ENCODE measurements at places on chromosomes 2 and 18. TPM values are rescaled to one million over a fixed set of nuclear protein-coding genes. Genes with fewer than 3 reads are reported as not detected.
A peak's percentile ranks its signal among the peaks of the same experiment; 100 is the strongest.

DNA sequence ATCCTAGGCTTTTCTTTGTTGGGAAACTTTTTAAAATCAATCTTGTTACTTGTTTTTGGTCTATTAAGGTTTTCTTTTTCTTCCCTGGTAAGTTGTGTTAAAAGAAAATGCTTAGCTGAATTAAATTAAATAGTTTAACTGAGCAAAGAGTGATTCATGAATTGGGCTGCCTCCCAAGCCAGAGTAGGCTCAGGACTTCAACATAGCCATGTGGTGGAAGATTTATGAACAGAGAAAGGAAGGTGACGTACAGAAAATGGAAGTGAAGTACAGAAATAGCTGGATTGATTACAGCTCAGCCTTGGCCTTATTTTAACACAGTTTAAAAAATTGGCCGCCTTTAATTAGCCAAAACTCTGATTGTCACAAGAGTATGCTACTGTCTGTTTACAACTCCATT, 27.9 kb upstream of the GALNT5 start:
- no peaks in the 10 kb centered on the region for H3K36me3 ChIP-seq
- DNase-seq: no peak
- H3K27ac ChIP-seq: no peak overlapping the region
- H3K4me1 ChIP-seq: no peaks in the 10 kb centered on the region
- no peaks in the 10 kb centered on the region for H3K27me3 ChIP-seq

DNA sequence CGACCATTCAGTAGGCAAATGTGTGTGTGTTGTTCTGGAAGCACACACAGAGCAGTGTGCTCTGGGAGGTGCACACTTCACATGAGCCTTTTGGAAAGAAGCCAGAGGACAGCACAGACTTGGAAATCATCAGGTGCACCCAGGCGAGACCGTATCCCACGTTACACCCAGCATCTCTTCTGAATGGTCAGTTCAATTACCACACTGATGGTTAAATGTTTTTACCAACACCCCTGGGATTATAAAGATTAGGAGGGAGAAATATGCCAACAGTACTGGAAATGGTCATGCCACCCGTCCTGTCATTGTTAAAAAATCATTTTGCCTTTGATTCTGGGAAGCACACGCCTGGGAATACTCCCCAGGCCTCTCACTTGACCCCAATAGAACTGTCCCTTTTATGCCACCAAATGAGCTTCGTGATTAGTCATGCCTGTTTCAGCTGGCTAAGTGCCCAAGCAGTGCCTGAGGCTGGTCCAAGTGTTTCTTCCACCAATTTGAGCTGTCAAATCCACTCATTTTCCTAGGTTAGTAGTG, 183.7 kb downstream of the NRP2 start:
- H3K4me1 ChIP-seq: no peaks in the 10 kb centered on the region
- no peak overlapping the region for H3K27ac ChIP-seq
- no peak overlapping the region for H3K4me3 ChIP-seq
- DNase-seq: peak; percentile 12
- H3K27me3 ChIP-seq: peaks cover 10% of the 10 kb centered on the region

DNA sequence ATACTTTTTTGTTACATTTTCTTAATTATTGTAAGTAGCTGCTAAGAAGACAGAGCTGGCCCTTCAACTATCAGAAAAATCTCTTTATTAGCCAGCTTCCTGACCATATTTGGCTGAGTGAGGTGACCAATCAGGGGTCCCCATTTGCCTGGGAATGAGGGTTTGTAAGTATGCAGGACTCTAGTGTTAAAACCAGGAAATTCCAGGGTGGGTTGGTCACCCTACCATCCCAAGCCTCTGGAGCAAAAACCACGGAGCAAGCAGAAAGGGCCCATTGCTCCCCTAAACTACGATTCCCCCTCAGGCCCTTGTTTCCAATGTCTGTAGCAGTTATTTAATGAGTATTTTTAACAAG, 165.6 kb upstream of the NCKAP5 start:
- no peak overlapping the region for H3K4me3 ChIP-seq
- peaks cover 3% of the 10 kb centered on the region for H3K4me1 ChIP-seq
- H3K27ac ChIP-seq: no peak overlapping the region
- no peak for DNase-seq
- no peaks in the 10 kb centered on the region for H3K36me3 ChIP-seq

DNA sequence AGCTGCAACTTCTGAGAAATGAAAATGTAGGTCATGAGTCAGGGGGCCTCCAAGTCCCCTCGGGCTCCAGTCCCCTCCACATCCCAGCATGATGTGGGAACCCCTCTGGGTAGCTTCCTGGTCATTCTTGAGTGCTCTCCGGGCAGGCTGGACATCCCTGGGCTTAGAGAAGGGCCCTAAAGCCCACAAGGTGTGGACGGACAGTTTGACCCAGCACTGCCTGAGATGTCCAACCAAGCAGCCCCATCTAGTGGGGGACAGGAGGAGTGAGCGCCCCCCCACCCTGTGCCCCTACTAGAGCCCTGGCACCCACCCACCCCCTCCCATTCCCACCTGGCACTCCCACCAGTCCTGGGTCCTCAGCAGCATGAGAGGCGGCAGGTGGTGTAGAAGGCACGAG, 46.0 kb downstream of the CYP27C1 start:
- H3K36me3 ChIP-seq: no peaks in the 10 kb centered on the region
- H3K27ac ChIP-seq: no peak overlapping the region
- no peak overlapping the region for H3K4me3 ChIP-seq
- DNase-seq: no peak
- H3K4me1 ChIP-seq: no peaks in the 10 kb centered on the region
- H3K27me3 ChIP-seq: no peaks in the 10 kb centered on the region

GRCh38 chr2:50958504-50958903, 73.4 kb downstream of the NRXN1 start:
- no peaks in the 10 kb centered on the region for H3K36me3 ChIP-seq
- DNase-seq: no peak
- no peaks in the 10 kb centered on the region for H3K4me1 ChIP-seq
- no peaks in the 10 kb centered on the region for H3K27me3 ChIP-seq
- H3K4me3 ChIP-seq: no peak overlapping the region
- H3K27ac ChIP-seq: no peak overlapping the region

GRCh38 chr18:73880387-73880786, 267.2 kb downstream of the FBXO15 start:
- DNase-seq: no peak
- no peak overlapping the region for H3K4me3 ChIP-seq
- H3K4me1 ChIP-seq: no peaks in the 10 kb centered on the region
- H3K27ac ChIP-seq: no peak overlapping the region
- no peaks in the 10 kb centered on the region for H3K36me3 ChIP-seq

- no peaks in the 10 kb centered on the region for H3K27me3 ChIP-seq
- no peak for DNase-seq
- no peaks in the 10 kb centered on the region for H3K4me1 ChIP-seq
Measured at GRCh38 chr2:106995556-106995955, 109.6 kb upstream of the ST6GAL2 start.

- no peaks in the 10 kb centered on the region for H3K4me1 ChIP-seq
- H3K4me3 ChIP-seq: no peak overlapping the region
- H3K27ac ChIP-seq: no peak overlapping the region
Measured at GRCh38 chr2:113091231-113091896, 23.6 kb downstream of the IL1F10 start.

- no peaks in the 10 kb centered on the region for H3K27me3 ChIP-seq
- no peak for DNase-seq
- no peak overlapping the region for H3K27ac ChIP-seq
- no peaks in the 10 kb centered on the region for H3K4me1 ChIP-seq
- no peaks in the 10 kb centered on the region for H3K36me3 ChIP-seq
Measured at GRCh38 chr18:78213361-78213994, 766.1 kb upstream of the SALL3 start.

DNA sequence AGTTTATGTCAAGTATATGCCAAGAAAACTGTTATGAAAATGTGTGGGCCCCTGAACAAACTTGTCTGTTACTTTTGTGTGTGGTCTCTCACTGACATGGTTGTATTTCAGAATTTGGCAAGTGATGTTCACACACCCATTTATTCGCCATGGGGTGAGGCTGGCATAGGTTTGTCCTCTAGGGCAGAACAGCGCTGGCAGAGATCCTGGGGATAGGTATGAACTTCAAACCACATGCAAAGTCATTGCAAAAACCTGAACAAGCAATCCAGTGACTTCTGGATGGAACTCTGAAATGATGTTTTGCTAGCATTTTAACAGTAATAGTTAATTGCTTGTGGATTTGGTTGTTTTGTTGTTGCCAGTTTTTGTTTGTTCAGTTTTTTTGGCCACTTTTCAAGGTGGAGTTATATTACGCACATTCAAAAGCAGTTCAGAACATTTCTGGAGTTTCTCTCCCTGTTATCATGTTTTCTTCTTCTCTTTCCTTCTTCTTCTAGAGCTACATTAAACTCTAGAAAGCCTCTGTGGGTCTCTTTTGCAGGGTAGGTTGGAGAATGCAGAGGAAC, 78.5 kb downstream of the MDH1 start:
- H3K27me3 ChIP-seq: peaks cover 25% of the 10 kb centered on the region
- H3K4me3 ChIP-seq: no peak overlapping the region
- DNase-seq: no peak
- no peaks in the 10 kb centered on the region for H3K4me1 ChIP-seq

DNA sequence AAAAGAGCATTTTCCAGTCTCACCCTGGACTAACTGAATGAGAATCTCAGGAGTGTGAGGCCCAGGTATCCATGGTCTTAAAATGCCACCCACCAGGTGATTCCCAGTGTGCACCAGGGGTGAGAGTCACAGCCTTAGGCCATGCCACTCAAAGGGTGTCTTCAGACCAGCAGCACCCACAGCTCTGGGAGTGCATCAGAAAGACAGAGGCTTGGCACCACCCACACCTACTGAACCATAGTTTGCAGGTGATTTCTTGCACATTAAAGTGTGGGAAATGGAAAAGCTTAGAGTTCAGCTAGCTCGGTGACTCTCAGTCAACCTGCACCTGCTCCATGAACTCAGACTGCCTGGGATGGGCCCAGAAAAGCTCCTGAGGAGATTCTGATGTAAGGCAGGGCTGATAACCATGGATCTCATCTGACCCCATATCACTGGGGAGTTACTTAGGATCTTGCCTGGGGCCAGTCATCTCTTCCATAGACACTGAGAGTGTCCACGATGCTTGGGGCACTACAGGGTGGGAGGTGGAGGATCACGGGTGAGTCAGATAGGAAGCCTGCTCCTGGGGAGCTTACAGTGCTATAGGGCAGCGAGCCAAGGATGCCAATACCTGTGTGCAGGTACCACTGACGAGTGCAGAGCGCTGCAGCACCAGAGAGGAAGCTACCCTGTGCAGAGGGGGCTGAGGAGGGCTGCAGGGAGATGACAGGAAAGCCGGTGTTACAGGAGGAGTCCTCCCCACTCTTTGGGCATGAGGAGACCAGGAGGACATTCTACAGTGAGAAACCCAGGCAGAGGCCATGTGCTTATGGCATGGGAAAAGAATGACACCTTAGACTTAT, 4.6 kb downstream of the IL37 start:
- no peak overlapping the region for H3K27ac ChIP-seq
- H3K4me1 ChIP-seq: no peaks in the 10 kb centered on the region
- H3K27me3 ChIP-seq: peaks cover 11% of the 10 kb centered on the region
- H3K4me3 ChIP-seq: no peak overlapping the region
- no peak for DNase-seq

The SERPINB3 gene
- not detected for total RNA-seq

The ALPG gene
- total RNA-seq: not detected

The SP5 gene
- not detected for total RNA-seq

The SCN1A gene
- total RNA-seq: not detected

The CFC1 gene
- total RNA-seq: not detected

The FBXO36 gene
- 1.1 TPM for total RNA-seq

The PARD3B gene
- total RNA-seq: 30.9 TPM

The RND3 gene
- total RNA-seq: 132 TPM

The PLEK gene
- 0.11 TPM for total RNA-seq

The UGT1A3 gene
- not detected for total RNA-seq

The TMEM182 gene
- total RNA-seq: 0.95 TPM

The NOL4 gene
- total RNA-seq: not detected
